ENCODE measurements at places on chromosomes 2 and 18.
A peak's percentile ranks its signal among the peaks of the same experiment; 100 is the strongest.

- H3K4me3 ChIP-seq, result no peak overlapping the region
- H3K27ac ChIP-seq, result no peak overlapping the region
- H3K4me1 ChIP-seq, result no peaks in the 10 kb centered on the region
- H3K27me3 ChIP-seq, result no peaks in the 10 kb centered on the region
- H3K36me3 ChIP-seq, result peaks cover 5% of the 10 kb centered on the region
- DNase-seq, result no peak
Observed at GRCh38 chr2:241363426-241363825, 7.3 kb downstream of the FARP2 start.

- H3K4me1 ChIP-seq, result peaks cover 52% of the 10 kb centered on the region
- peaks cover 25% of the 10 kb centered on the region for H3K36me3 ChIP-seq
- H3K4me3 ChIP-seq, result peak overlapping the region; percentile 84
Observed at GRCh38 chr18:9612215-9612830, 2.0 kb downstream of the PPP4R1 start.

- no peak overlapping the region for H3K27ac ChIP-seq
- no peaks in the 10 kb centered on the region for H3K4me1 ChIP-seq
- DNase-seq, result no peak
- no peaks in the 10 kb centered on the region for H3K36me3 ChIP-seq
- H3K27me3 ChIP-seq, result no peaks in the 10 kb centered on the region
Observed at GRCh38 chr2:145595296-145595695, 1075.4 kb upstream of the ZEB2 start.

- no peak overlapping the region for H3K27ac ChIP-seq
- H3K36me3 ChIP-seq, result no peaks in the 10 kb centered on the region
- no peaks in the 10 kb centered on the region for H3K4me1 ChIP-seq
- H3K4me3 ChIP-seq, result no peak overlapping the region
Observed at GRCh38 chr18:42068030-42068429, 113.0 kb downstream of the PIK3C3 start.

GRCh38 chr2:144426981-144427479 is 92.9 kb downstream of the ZEB2 start:
- peaks cover 3% of the 10 kb centered on the region for H3K4me1 ChIP-seq
- H3K36me3 ChIP-seq, result peaks cover 94% of the 10 kb centered on the region
- no peaks in the 10 kb centered on the region for H3K27me3 ChIP-seq
- H3K4me3 ChIP-seq, result no peak overlapping the region
- DNase-seq, result no peak

DNA sequence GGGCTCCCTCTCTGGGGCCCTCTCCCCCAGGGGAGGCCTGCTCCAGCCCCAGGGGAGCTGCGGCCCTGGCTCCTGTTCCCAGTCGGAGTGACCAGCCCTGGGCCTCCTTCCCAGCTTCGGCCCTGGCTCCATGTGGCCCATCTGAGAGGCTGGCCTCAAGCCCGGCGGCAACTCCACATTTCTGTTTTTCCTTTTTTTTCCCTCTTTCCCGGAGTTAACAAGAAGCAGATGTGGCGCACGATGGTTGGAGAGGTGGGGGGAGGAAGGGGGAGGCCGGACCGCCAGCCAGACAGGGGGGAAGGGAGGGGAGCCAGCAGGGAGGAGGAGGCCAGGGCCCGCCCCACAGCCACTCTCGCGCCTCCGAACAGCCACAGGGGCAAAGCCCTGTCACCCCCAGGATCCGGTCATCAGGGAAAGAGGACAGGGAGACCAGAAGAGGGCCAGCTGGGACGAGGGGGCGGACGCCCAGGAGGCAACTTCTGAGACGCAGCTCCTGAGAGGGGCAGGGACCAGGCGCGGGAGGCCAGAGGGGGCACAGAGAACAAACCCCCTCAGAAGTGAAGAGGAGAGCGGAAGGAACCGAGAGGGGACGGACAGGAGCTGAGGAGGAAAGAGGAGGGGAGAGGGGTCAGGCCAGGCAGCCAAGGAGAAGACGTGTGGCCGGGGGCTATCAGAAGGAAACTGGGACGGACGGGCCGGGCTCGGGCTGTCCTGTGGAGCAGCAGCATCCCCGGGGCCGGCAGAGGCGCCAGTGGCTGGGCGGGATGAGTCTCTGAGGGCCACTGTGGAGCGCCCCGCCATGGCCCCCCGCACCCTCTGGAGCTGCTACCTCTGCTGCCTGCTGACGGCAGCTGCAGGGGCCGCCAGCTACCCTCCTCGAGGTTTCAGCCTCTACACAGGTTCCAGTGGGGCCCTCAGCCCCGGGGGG is at the start of gene EMILIN1:
EMILIN1 (plus strand) TSS at position 349 of the 928 bp plus-strand sequence; CDS start at position 800, 451 bp downstream.
- no peak within 1 kb of the TSS for H3K27ac ChIP-seq
- no peak within 1 kb of the TSS for H3K4me3 ChIP-seq
- no peaks in the 10 kb centered on the region for H3K27me3 ChIP-seq
- peaks cover 59% of the 10 kb centered on the region for H3K4me1 ChIP-seq

GRCh38 chr2:63792530-63792929 is 49.2 kb upstream of the UGP2 start:
- no peaks in the 10 kb centered on the region for H3K27me3 ChIP-seq
- H3K27ac ChIP-seq, result no peak overlapping the region
- no peak overlapping the region for H3K4me3 ChIP-seq
- no peak for DNase-seq

GRCh38 chr2:128380061-128380889 is 61.6 kb upstream of the HS6ST1 start:
- H3K4me3 ChIP-seq, result no peak overlapping the region
- H3K27ac ChIP-seq, result no peak overlapping the region
- peaks cover 87% of the 10 kb centered on the region for H3K27me3 ChIP-seq
- no peak for DNase-seq
- no peaks in the 10 kb centered on the region for H3K4me1 ChIP-seq

DNA sequence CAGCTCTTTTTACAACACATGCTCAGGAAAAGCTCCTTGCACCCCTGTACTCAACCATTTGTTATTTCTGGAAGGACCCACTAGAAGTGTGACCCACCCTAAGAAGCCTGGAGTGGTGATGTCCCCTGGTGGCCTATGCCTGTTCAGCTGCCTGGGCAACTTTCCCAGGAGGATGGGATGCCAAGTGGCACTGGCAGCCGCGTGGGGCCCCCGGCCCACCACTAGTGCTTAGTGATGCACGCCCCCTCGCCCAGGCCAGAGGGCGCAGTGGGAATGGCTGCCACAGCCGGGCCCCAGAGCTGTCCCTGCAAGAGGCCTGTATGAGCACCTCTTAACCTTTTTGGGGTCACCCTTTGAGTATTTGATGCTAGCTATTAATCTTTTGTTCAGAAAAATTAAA is 18.1 kb downstream of the IMPA2 start:
- no peaks in the 10 kb centered on the region for H3K36me3 ChIP-seq
- H3K27me3 ChIP-seq, result peaks cover 4% of the 10 kb centered on the region
- H3K4me1 ChIP-seq, result no peaks in the 10 kb centered on the region
- no peak overlapping the region for H3K4me3 ChIP-seq
- no peak overlapping the region for H3K27ac ChIP-seq
- no peak for DNase-seq

GRCh38 chr2:88600038-88600465 is 27.2 kb downstream of the EIF2AK3 start:
- peaks cover 17% of the 10 kb centered on the region for H3K4me1 ChIP-seq
- no peaks in the 10 kb centered on the region for H3K36me3 ChIP-seq
- DNase-seq, result peak; percentile 72
- H3K4me3 ChIP-seq, result no peak overlapping the region
- H3K27ac ChIP-seq, result peak overlapping the region; percentile 25
- no peaks in the 10 kb centered on the region for H3K27me3 ChIP-seq

- H3K4me3 ChIP-seq, result no peak overlapping the region
- DNase-seq, result no peak
- H3K27me3 ChIP-seq, result no peaks in the 10 kb centered on the region
Observed at GRCh38 chr2:204695506-204695905, 150.2 kb downstream of the PARD3B start.

DNA sequence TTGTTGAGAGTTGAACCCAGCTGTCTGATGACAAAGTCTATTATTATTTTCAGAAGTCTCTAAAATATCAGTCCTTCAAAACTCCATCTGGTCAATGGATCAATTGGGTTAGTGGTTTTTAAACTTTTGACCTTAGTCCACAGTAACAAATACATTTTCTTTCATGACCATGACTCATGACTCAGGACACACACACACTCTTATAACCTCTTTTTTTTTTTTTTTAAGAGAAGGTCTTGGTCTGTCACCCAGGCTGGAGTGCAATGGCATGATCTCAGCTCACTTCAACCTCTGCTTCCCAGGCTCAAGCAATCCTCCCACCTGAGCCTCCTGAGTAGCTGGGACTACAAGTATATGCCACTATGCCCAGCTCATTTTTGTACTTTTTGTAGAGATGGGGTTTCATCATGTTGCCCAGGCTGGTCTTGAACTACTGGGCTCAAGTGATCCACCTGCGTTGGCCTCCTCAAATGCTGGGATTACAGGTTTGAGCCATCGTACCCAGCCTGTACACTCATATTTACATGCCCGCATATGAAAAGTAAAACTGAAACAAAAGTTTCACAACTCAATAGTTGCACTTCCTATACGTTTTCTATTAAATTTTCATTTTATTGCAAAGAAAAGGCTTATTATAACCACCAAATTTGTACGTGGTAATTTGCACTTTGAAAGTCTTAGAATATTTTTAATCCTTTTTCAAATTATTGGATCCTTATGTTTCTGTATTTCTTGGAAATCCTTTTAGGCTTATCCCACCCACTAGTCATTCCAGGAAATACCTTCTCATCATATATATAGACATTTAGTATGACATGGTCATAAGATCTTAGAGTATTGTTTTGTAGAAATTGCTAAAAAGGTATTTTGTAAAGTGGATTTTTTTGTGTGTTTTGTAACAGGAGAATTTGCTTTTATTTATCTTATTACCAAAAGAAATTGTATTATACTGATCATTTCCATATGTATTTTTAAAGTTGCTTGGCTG is 199.0 kb downstream of the LPIN1 start:
- no peak for DNase-seq
- no peak overlapping the region for H3K27ac ChIP-seq
- no peaks in the 10 kb centered on the region for H3K36me3 ChIP-seq
- no peaks in the 10 kb centered on the region for H3K27me3 ChIP-seq
- H3K4me3 ChIP-seq, result no peak overlapping the region

DNA sequence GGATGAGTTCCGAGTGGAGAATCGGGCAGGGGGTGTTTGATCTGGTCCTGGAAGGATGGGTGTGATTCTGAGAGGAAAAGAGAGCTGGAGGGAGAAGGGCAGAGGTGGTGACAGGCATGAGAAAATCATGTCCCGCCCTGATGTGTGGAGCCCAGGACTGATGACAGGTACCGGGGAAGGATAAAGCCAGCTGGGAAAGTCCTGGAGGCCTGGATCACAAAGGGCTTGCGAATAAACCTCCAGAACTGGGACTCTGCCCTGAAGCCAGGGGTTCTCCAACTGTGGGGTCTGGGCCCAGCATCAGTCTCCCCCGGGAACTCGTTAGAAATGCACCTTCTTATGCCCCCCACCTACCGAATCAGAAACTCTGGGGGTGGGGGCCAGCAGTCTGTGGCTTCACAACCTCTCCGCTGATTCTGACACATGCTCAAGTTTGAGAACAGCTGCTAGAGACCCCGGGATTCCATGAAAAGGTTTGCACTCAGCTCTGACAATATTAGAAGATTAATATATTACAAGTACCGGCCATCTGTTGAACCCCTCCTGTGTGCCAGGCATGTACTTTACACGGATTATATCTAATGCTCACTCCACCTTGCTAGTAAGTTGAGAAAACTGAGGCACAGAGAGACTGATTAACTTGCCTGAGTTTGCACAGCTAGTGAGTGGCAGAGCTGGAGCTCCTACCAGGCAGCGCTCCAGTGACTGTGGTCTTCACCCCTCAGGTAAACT is 8.0 kb downstream of the TNFRSF11A start:
- H3K36me3 ChIP-seq, result no peaks in the 10 kb centered on the region

GRCh38 chr2:215003001-215003400 is 135.4 kb downstream of the ABCA12 start:
- H3K27me3 ChIP-seq, result no peaks in the 10 kb centered on the region
- no peaks in the 10 kb centered on the region for H3K36me3 ChIP-seq
- no peak for DNase-seq
- H3K4me3 ChIP-seq, result no peak overlapping the region
- no peaks in the 10 kb centered on the region for H3K4me1 ChIP-seq

DNA sequence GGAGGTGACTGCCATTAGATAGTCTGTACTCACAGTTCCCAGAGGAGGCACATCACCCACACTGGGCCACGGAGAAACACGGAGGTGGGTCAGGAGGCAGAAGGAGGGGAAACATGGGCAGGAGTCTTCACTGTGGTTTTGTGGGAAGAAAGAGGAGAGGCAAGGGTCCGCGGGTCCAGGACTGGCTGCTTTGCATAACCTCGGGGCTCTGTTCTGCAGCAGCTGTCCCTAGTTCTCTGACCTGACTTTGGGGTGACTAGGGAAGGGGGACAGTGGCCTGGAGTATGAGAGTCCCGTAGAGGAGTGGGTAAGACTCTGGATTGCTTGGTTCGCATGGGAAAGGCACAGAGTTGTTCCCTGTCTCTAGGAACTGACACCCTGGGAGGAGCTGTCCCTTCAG is 238.3 kb upstream of the RAB6C start:
- no peak overlapping the region for H3K4me3 ChIP-seq
- no peaks in the 10 kb centered on the region for H3K27me3 ChIP-seq
- no peaks in the 10 kb centered on the region for H3K4me1 ChIP-seq
- no peaks in the 10 kb centered on the region for H3K36me3 ChIP-seq
- DNase-seq, result no peak

- H3K4me3 ChIP-seq, result no peak overlapping the region
- H3K27ac ChIP-seq, result no peak overlapping the region
- no peak for DNase-seq
- no peaks in the 10 kb centered on the region for H3K4me1 ChIP-seq
- H3K27me3 ChIP-seq, result peaks cover 5% of the 10 kb centered on the region
Observed at GRCh38 chr2:119088416-119088815, 70.1 kb downstream of the C1QL2 start.

- H3K27ac ChIP-seq, result no peak overlapping the region
- no peaks in the 10 kb centered on the region for H3K4me1 ChIP-seq
- H3K27me3 ChIP-seq, result no peaks in the 10 kb centered on the region
- DNase-seq, result no peak
Observed at GRCh38 chr2:190904640-190905261, 24.1 kb downstream of the GLS start.

GRCh38 chr2:127665267-127665893 is 9.9 kb downstream of the LIMS2 start:
- peaks cover 2% of the 10 kb centered on the region for H3K4me1 ChIP-seq
- H3K27me3 ChIP-seq, result peaks cover 49% of the 10 kb centered on the region
- no peak for DNase-seq
- no peak overlapping the region for H3K4me3 ChIP-seq
- H3K36me3 ChIP-seq, result no peaks in the 10 kb centered on the region

DNA sequence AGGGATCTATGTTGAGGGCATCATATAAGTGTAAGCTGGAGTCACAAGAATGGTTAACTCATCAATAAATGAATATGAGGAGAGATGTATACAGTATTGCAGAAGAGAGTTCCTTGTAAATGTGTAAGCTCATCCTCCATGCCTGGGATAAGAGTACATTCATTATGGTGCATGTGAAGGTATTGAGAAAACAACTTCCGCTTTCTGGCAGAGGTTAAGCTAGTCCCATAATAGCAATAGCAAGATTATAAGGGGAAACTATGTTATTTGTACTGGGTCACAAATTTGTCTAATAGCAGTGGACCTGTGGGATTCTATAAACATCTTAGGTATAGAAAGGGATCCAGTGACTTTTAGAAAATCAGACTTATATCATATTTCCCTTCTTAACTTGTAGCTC is 44.1 kb downstream of the SCN2A start:
- H3K4me1 ChIP-seq, result no peaks in the 10 kb centered on the region
- no peaks in the 10 kb centered on the region for H3K27me3 ChIP-seq
- H3K4me3 ChIP-seq, result no peak overlapping the region

GRCh38 chr2:63581298-63581961 is 6.8 kb downstream of the WDPCP start:
- H3K27me3 ChIP-seq, result no peaks in the 10 kb centered on the region
- H3K36me3 ChIP-seq, result no peaks in the 10 kb centered on the region
- DNase-seq, result no peak

- H3K27ac ChIP-seq, result no peak overlapping the region
- DNase-seq, result no peak
- H3K27me3 ChIP-seq, result peaks cover 14% of the 10 kb centered on the region
- no peak overlapping the region for H3K4me3 ChIP-seq
Observed at GRCh38 chr2:37904993-37905392, 20.1 kb upstream of the RMDN2 start.
